ENCODE measurements at places on chromosomes 11 and 22.

- DNase-seq: no peak
These were observed 235.9 kb upstream of the ARHGAP20 start for GRCh38 chr11:110948112-110948511.

GRCh38 chr11:18299721-18300120, 22.2 kb downstream of the HPS5 start:
- DNase-seq: no peak

- no peak for DNase-seq
These were observed 20.8 kb upstream of the LINC01488 start for GRCh38 chr11:69460540-69461257.

GRCh38 chr22:37464181-37464580, 22.0 kb downstream of the MFNG start:
- no peak for DNase-seq

GRCh38 chr11:122155765-122156527, 39.9 kb upstream of the BLID start:
- DNase-seq: no peak

All from T follicular helper cell (primary cell).